ENCODE measurements at places on chromosomes 5 and 9.

DNA sequence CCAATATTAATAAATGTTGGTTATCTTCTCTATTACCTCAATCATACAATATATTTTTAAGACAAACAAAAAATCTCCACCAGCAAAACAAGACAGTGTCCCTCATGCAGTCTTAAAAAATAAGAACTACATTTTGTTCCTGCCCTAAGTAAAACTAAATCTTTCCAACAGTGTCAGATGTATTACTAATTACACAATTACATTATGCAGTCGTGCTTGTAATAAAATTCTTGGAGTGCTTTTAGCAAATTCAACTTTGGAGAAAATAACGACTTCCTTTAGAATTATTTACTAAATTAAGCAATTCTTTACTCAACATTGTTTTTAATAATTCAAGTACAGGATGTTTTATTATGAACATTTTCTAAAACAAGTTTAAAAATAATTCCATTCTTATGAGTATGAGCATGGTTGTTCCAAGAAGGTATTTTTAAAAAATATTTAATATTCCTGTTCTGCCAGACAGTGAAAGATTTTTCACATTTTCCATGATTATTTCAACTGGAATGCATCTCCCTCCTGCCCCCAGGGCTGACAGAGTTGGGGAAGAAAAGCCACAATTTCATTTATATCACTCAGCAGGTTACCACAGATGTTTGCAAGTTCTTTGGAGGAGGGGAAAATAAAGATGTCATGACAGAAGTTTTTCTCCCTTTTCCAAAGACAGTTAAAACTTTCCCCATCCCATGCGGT, 137.9 kb downstream of the FAM114A2 start:
- no peak for DNase-seq

DNA sequence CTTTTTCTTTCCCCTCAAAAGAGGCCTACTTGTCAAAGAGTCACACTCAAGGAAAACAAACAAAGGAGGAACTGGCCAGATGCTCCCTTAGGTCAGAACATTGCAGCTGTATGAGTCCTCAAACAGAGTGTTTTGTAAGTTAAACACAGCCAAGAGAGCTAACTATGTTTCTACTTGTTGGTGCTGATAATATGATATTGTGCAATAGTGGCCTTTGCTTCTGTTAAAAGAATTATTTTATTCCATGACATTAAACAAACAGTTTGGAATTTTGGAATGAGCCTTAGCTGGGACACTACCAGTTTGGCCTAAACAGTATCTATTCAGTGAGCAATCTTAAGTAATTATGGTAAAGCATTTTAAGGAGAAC, 56.0 kb upstream of the TPD52L3 start:
- no peak for DNase-seq

DNA sequence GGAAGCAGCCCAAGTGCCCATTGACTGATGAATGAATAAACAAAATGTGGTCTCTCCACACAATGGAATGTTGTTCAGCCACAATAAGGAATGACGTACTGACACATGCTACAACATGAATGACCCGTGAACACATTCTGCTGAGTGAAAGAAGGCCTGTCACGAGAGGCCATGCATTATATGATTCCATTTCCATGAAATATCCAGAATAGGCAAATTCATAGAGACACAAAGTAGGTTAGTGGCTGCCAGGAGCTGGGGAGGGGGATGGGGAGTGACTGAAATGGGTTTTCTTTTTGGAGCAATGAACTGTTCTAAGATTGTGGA, 41.4 kb downstream of the BICD2 start:
- no peak for DNase-seq

DNA sequence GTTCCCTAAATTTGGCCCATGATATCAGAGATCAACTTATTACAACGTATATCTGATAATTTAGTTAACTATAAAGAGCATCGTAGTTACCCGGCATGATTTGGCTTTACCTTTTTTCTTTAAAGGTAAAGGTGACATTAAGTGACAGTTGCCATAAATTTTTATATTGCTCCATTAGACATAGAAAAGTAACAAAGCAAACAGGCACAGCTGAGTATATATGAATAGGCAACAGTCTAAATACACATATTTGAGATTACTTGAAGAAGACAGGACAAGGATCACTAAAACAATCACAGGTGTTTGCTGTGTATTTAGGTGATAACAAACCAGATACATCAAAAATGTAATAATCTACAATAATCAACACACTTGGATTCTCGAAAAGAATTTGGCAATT, 34.8 kb downstream of the RFX3 start:
- no peak for DNase-seq

GRCh38 chr5:16849181-16849580, 86.9 kb downstream of the MYO10 start:
- no peak for DNase-seq
